Hippocampal formation (tissue), 2 donors: ENCODE measurements at places on chromosomes 12 and 14.

DNA sequence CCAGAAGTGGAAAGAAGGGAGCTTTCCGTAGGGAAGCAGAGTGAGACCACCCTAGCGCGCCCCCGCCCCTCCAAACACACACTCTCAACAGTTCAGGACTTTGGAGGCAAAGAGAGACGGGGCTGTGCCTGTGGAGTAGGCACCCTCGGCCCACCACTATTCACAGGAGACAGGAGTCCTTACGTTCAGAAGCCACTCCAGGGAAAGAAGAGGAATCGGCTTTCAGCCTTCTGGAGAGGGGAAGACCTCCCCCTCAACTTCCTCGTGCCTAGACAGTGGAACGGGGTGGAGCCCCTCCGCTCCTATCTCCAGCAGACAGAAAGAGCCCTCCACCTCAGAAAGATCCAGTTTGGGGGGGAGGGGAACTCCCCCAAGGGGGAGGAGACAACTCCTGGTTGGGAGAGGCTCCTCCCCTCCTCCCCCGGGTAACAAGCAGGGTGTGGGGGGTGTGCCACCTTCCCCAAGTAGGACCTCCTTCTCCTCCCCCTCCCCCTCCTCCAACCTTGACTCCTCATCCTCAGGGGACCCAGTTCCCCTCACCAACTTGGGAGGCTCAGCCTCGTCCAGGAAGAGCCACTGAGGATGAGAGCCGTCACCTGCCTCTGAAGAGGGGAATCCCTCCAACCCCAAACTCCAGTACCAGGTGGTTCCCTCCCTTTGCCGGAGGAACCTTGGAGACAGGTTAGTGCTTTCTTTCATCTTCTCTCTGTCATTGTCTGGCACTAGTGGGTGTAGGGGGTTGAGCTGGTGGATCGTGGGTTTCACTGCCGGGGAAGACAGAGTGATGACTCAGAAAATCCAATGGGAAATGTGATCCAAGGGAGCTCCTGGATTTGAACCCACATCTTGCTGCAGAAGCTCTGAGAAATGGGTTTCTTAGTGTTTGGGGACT, 883 bp downstream of the FOXJ2 start:
- peak; percentile 29 for DNase-seq

GRCh38 chr14:49058511-49058910, 527.7 kb downstream of the RPS29 start:
- DNase-seq = no peak

- DNase-seq = no peak
Observed at GRCh38 chr14:101237252-101237616, 324.1 kb upstream of the DIO3 start.

GRCh38 chr14:88682495-88683114, 110.1 kb downstream of the EML5 start:
- no peak for DNase-seq

- peak; percentile 67 for DNase-seq
Observed at GRCh38 chr12:13102461-13103195, 839 bp downstream of the GSG1 start.

DNA sequence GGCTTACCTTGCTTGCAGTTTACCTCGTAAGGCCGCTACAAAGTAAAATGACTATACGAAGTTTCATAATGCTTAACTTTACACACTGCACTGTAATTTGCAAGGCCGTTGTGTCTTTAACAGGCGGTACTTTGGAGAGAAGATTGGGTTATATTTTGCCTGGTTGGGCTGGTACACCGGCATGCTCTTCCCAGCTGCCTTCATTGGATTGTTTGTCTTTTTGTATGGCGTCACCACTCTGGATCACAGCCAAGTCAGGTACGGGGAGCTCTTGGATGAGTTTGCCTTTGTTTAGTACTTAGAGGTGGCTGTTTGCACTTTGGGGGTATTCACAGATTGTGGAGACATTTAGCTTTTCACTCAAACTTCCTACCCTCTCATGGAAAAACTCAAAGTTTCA, 167.8 kb downstream of the SLC5A8 start:
- no peak for DNase-seq

DNA sequence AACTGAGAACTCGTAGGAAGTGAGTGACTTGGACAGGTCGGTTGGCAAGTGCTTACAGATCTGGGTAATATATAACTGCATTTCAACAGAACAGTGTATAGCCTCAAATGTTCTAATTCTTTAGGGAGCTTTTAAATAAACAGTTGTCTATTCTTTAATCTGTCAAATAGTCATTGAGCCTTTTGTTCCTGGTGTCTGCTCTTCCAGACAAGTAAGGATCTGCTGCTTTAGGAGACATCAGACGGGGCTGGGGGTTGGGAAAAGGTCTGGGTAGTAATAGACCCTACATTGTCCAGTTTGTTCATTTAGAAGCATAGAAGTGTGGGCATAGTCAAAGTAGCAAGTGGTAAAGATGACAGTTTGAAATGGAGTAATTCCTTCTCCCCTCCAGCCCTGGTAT, 2.0 kb downstream of the PTPN11 start:
- no peak for DNase-seq
